ENCODE measurements at places on chromosomes 11 and 22. TPM values are rescaled to one million over a fixed set of nuclear protein-coding genes. Genes with fewer than 3 reads are reported as not detected.

RAG1 gene
- 0.32 TPM for total RNA-seq

CASP5 gene
- total RNA-seq: not detected

SCUBE1 gene
- total RNA-seq: 0.48 TPM

CRY2 gene
- total RNA-seq: 44.3 TPM

SHANK3 gene
- 5.9 TPM for total RNA-seq

FLRT1 gene
- total RNA-seq: not detected

ZNF280A gene
- total RNA-seq: not detected

RASGRP2 gene
- 12.5 TPM for total RNA-seq

CYTH4 gene
- total RNA-seq: 10.5 TPM

TRIM6 gene
- 2.6 TPM for total RNA-seq

SCGB2A2 gene
- 2,173 TPM for total RNA-seq

GRCh38 chr11:62786318-62787004 lies 741 bp upstream of the TMEM179B start:
- peak; percentile 91 for DNase-seq

- DNase-seq: no peak
These were observed 1.6 kb downstream of the YIF1A start for GRCh38 chr11:66287211-66287888.

DNA sequence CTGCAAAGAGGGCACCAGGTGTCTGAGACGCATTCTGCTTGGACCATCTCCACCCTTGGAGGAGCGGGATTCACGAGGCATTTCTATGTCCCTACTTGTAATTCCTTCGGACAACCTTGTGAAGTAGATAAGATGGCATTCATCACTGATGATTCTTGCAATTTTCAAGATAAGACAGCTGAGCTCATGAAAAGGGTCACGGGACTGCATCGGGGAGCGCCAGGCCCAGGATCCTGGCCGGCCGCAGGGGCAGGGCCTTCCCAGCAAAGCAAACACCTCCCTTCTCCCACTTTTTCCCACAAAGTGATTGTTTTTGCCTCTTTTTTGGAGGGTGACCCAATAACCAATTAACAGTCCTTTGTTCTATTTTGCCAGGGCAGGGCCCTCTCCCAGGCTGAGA lies 8.4 kb downstream of the LIF start:
- DNase-seq: no peak

GRCh38 chr22:22835771-22836291 lies 51.8 kb upstream of the IGLL5 start:
- no peak for DNase-seq

DNA sequence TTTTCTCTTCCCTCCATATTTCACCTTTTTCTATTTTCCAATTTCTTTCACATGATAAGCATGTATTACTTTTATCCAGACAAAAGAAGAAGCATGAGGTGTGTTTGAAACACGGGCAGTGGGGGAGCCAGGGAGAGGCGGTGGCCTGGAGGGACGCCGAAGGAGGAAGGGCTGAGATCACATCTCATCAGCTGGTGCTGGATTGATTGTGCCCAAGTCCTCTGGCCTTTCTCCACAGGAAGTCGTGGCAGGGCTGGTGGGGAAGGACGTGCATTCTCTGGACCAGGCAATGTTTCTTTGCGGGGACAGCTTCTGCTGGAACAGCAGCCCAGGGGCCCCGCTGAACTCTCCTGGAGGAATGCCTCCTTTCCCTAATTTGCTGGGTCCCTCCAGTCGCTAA lies 82.9 kb downstream of the MIAT start:
- no peak for DNase-seq

- DNase-seq: no peak
These were observed 22.8 kb downstream of the CASP5 start for GRCh38 chr11:105000167-105000566.

- DNase-seq: no peak
These were observed 80.4 kb downstream of the BDNF start for GRCh38 chr11:27619763-27620335.

GRCh38 chr22:47288680-47289079 lies 526.2 kb downstream of the TBC1D22A start:
- DNase-seq: peak; percentile 30

DNA sequence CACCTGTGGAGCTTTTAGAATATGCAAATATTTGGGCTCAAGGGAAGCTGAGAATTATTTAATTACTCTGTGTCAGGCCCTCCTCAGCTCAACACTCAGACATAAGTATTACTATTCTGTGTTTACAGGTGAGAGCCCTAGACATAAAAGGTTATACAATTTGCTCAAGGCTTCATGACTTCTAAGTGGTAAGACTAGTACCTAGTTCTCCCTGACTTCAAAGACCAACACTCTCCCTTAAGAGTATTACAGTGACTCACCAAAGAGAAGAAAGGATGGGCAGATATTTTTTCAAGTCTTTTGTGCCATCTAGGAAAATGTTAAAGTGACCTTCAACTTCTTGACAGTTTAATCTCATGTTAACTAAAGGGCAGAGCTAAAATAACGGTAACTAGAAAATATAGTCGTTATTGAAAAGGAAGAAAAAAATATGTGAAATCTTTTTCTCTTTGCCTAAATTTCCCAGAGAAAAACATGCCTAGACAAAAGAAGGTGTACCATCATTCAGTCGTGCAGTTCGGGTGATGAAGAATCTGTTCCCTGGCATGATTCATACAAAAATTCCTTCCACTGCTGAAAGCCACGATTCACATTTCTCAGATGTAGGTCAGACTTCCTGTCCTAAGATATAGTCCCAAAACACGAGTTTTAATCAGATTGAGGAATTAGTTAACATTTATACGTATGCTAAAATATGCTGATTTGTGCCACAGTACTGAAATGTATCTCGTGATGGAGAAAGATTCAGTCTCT lies 849.1 kb upstream of the API5 start:
- DNase-seq: no peak

- no peak for DNase-seq
These were observed 2.9 kb downstream of the BCR start for GRCh38 chr22:23183061-23183698.

- DNase-seq: no peak
These were observed 22.5 kb downstream of the TECTA start for GRCh38 chr11:121123496-121124069.

DNA sequence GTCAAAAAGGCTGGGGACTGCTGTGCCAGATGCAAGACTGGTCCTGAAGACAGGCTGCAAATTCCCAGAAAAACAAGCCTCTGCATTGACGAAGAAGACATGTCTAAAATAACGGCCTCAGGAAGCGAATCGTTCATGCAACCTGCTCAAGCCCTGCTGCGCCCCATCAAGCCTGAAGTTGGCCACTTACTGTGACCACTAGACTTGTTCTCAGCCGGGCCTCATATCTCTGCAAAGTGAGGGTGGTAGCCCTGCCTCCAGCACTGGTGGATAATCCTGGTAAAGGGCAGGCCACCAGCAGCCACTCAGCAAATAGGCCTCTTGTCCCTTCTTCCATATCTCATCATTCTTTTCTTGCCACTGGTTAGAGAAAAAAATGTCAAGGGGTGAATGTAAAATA lies 11.8 kb downstream of the LTO1 start:
- DNase-seq: no peak

- DNase-seq: no peak
These were observed 6.5 kb downstream of the HBG1 start for GRCh38 chr11:5242933-5243815.

- DNase-seq: no peak
These were observed 281 bp downstream of the TSPAN18 start for GRCh38 chr11:44727114-44727372.

- no peak for DNase-seq
These were observed 17.7 kb upstream of the TUB start for GRCh38 chr11:8063324-8063723.

GRCh38 chr11:76786441-76787014 lies 3.4 kb downstream of the TSKU start:
- no peak for DNase-seq

- no peak for DNase-seq
These were observed 12.2 kb upstream of the ADSL start for GRCh38 chr22:40334060-40334459.

GRCh38 chr11:112172362-112172994 lies 2.8 kb upstream of the BCO2 start:
- no peak for DNase-seq

DNA sequence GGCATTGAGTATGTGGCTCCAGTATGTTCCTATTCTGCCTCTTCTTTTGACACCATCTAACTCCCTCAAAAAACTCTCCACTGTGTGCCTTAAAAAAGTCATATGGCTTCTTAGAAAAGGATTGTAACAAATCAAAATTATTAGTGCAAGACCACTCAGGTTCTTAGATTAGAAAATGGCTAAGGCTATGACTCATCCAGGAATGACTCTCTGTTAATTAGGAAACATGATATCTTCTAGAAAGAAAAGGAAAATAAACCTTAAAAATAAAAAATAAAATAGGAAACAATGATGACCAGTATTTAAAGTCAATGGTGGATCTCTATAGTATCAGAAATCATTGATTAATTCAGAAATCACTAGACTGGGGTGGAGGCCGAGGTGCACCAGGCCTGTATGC lies 21.7 kb downstream of the SLC25A17 start:
- no peak for DNase-seq

DNA sequence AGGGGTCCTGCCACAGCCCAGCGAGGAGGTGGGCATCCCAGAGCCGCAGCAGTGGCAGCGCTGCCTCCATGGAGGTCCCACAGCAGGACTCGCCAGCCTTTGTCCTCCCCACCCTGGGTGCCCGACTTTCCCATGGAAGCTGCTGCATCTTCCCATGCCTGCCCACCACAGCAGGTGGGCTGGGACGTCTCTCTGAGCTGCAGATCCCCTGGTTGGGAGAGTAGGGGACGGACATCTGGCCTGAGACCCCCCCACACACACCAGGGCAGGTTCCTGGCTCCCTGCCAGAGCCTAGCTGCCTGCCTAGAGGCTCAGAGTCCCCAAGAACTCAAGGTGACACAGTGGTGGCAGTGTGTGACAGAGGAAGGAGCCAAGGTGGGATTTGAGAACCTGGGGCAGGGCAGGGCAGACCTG lies 21.5 kb upstream of the PRR5 start:
- DNase-seq: no peak

DNA sequence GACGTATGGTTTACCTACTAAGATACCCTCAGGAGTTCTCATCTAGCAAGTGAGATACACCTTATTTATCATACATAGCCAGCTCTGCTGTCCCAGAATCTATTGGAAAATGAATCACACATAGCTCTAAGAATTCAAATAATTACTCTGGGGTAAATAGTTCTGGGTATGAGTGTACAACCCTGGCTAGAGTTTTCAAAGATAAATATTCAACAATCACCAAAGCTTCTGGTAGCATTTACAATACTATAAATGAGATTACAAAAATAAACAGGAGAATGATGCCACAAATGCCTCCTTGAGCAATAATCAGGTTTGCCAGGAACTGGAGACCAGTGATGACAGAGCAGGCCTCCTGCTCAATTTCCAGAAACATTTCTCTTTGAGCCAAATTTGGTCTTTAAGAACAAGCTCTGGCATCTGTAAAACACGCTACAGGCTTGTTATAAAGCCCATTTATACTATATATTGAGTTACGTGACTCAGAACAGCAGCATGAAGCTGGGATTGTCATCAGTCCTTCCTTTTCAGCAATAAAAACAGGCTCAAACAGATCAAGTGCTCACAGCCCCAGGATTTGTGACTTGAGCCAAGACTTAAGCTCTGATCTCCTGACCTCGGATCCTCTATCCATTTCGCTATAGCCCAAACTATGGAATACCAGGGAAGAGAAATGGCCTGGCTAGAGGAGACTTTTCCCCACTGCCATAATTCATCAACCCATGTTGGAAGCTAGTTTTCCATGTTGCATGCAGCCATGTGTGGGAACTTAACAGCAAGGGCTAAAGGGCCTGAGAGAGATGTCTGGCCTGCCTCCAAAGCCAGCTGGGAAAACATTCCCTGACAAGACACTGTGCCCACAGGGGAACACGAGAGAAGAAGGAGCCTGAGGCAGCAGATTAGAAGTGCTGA lies 19.7 kb downstream of the RAB30 start:
- DNase-seq: no peak

DNA sequence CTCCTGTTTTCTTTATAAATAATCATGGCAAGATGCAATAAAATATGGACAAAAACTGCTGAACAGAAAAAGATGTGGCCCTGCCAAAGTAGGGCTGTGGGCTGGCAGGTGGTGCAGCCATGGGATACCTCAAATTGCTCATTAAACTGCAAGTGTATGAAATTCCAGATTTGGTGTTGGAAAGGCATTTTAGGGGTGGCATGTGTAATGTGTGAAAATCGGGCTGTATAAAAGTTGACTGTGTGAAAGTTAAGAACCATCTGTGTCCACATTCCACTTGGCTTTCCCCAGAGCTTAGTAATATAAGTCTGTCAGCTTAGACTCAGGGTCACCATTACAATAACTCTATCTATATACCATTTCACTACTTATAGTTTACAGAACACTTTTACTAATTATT lies 34.8 kb upstream of the FZD4 start:
- no peak for DNase-seq

DNA sequence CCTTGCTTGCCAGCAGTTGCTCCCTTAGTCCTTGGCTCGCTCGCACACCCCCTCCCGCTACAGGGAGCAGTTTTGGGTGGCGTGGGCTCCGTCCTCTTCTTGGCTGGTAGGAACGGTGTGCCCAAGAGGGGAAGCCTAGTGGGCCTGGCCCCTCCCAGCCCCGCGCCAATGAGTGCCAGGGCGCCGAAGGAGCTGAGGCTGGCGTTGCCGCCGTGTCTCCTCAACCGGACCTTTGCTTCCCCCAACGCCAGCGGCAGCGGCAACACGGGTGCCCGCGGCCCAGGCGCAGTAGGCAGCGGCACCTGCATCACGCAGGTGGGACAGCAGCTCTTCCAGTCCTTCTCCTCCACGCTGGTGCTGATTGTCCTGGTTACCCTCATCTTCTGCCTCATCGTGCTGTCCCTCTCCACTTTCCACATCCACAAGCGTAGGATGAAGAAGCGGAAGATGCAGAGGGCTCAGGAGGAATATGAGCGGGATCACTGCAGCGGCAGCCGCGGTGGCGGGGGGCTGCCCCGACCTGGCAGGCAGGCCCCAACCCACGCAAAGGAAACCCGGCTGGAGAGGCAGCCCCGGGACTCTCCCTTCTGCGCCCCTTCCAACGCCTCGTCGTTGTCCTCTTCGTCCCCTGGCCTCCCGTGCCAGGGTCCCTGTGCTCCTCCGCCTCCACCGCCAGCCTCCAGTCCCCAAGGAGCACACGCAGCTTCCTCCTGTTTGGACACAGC lies 1.6 kb downstream of the C11orf87 start:
- no peak for DNase-seq

GRCh38 chr11:126899961-126900748 lies 100.4 kb downstream of the KIRREL3 start:
- DNase-seq: no peak

DNA sequence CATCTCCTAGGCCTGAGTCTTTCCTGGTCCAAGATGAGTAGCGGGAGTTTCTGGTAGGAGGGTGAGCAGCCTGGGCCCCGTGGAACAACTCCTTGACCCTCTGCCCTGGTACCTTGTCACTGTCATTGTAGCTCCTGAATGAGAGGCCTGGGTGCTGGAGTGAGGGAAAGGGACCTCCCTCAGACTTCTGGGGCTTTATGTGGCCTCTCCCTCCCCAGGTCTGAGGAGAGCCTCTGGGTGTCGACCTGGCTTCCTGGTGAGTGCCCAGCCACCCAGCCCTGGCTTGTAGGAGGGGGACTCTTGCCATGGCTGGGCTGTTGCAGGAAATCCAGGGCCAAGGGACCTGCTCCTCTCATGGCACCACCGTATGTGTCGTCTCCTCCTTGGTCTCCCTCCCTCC lies 3.9 kb downstream of the P2RY2 start:
- DNase-seq: no peak

All from breast epithelium (tissue), 4 donors.